ENCODE measurements at places on chromosomes 2 and 18.

DNA sequence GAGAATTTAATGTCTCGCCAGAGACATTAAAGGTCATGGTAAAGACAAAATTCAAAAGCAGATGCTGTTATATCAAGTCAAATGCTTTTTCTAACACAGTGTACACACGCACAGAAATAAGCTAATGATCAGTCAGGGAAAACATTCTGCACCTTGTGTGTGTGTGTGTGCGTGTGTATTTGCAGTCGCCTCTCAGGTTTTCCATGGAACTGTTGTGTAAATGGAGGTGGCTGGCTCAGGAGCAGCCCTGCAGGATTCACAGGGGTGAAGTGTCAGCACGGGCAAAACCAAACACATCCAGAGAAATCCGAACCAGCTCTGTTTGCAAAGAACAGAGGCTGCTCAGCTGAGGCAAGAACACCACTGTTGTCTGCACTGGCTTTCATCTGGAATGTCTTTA is 76.2 kb upstream of the YWHAQ start:
- no peak for DNase-seq

DNA sequence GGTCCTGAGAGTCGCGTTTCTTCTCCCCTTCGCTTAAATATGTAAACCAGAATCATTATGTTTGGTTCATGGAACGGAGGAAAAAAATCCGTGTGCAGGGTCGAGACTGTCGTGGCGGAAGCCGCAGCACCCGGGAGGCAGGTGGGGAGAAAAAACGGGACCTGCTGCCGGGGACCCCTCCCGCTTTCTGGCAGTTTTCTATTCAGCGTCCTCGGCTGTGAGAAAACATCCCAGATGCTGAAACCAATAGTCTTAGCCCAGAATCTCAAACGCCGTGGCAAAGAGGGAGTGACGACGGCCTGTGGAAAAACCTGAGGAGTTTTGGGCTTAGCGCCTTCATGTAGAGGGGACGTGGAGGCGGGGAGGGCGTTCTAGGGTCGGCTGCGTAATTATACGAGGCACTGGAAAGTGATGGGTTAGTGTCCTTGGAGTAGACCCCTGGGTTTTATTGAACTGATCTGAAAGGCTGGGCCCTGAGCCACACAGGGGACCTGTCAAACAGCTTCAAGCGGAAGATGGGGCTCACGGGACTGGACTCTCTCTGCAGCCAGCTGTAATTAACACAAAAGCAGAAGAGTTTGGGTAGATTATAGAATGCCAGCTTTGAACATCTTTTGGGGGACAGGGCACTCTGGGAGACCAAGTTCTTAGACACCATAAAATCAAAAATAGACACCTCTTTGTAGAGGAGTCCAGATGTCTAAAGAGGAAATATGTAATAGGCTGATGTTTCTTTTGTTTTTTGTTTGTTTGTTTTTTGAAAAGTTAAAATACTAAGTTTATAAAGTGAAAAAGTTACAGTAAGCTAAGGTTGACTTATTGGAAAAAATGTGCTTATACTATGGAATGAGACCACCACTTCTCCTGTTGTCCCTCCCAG is 834 bp upstream of the BUB1 start:
- DNase-seq: peak; percentile 18

DNA sequence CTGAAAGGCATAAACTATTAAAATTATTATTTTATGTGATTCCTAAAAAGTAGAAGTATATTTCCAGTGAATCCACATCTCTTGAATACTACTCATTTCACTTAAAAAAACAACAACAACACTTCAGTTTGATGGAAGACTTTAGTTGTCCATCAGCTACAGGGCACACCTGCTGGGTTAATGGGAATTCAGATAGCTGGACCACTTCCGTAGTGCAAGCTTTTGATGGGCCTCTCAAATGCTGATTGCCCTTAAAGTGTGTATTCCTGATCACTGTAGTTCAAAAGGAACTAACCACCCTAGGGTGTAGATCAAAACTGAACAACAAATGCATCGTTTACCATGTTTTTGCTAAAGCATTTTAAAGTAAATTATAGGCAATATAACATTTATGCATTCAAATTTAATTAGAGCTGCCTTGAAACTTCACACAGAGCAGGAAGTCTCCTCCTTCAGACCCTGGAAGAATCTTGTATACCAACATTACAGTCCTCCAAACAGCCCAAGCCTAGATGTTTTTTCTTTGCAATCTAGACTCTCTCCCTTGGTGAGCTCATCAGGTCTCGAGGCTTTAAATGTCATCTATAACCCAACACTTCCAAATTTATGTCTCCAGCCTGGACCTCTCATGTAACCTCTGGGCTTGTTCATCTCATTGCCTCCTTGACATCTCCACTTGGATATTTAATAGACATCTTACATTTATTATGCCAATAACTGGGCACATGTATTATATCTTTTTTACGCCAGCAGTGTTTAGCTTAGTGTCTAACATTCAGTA is 510.1 kb upstream of the SLC39A10 start:
- DNase-seq: no peak

DNA sequence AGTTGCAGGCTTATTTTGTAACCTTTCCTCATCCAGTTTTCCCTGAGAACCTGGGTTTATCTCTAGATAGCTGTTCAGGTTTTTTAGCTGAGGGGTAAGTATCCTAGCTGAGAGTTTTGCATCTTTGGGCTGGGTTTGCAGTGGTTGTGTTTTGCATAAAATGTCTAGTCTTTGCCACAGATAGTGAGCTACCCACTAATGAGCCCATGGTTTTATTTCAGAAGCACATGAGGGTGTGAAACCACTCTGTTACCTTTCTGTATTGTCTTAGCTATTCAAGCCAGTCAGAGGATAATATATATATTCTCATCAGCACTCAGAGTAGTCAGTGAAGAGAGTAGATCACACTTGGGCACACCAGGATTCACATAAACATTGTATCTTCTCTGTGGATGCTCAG is 24.6 kb upstream of the TXNDC2 start:
- no peak for DNase-seq

- DNase-seq: no peak
Observed at GRCh38 chr18:62876111-62876510, 160.8 kb downstream of the PHLPP1 start.

DNA sequence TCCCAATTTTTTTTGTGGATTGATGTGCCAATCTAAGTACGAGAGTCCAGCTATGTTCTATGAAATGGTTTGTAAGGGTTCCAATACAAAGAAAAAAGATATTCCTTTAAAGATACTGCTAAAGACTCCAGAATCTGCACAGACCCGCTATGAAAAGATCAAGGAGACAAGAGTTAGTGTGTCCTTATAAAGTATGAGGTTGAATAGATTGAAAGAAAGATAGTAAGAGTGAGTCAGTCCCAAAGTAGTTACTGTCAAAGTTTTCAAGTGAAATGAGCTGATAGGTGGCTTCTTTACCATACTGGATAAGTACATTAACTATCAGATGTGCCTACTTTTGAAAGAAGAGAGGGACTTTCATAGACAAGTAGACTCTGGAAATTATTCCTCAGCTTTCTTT is 17.9 kb upstream of the EHBP1 start:
- DNase-seq: no peak

DNA sequence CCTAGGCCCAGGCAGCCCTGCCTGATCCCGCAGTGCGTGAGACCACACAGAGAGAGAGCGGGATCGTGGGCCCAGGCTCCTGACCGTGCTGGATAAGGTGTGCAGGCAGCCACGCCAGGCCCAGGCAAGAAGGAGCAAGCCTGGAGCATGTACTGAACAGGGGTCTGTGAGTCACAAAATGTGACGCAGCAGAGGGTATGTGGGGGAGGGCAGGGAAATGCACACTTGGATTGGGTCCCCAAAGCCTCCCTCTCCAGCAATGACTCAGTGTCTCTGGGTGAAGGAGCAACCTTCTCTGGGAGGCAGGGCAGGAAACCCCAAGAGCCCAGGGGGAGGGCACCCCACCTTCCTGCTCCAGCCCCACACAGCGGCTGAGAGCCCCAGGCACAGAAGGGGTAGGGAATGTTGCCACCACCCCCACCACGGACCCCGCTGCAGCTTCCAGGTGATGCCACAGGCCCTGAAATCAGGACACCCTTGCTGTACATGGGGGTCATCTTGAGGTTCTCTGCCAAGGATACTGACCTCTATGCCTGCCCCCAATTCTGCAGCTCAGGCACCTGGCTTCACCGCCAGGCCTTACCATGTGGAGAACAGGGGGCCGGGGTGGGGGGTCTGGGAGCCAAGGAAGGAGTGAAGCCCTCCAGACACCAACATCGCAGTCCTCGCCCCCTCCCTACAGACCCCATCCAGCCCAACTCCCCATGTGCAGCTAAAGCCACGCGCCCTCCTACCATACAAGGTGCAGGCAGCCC is 1.3 kb upstream of the GPC1 start:
- DNase-seq: no peak

GRCh38 chr2:25091265-25091664 is 49.4 kb downstream of the EFR3B start:
- no peak for DNase-seq

GRCh38 chr2:96801005-96801785 is 14.9 kb upstream of the CNNM3 start:
- peak; percentile 74 for DNase-seq

GRCh38 chr2:127810156-127810618 is 784 bp downstream of the WDR33 start:
- DNase-seq: no peak

GRCh38 chr18:35634323-35634722 is 52.8 kb downstream of the GALNT1 start:
- no peak for DNase-seq

GRCh38 chr18:14971461-14972185 is 223.7 kb downstream of the ANKRD30B start:
- DNase-seq: no peak

DNA sequence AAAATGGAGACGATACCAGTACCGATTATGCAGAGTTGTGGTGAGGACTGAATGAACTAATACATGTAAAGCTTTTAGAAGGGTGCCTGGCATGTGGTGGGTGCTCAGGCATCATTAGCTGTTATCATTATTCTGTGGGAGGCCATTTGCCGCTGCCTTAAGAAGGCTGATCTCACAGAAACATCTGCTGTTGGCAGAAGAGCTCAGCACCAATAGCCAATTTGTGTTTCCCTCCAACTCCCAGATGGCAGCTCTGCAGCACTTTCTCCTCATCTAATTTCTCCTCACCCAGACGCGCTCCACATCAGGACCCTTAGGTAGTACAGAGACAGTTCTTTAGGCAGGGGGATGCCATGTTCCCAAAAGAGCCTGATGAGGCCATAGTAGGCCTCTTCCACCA is 15.8 kb upstream of the CYP1B1 start:
- DNase-seq: no peak

GRCh38 chr18:31983020-31983419 is 35.6 kb upstream of the RNF125 start:
- no peak for DNase-seq

GRCh38 chr2:109396202-109397180 is 217.3 kb downstream of the SEPTIN10 start:
- DNase-seq: no peak

GRCh38 chr18:76394780-76395476 is 100.1 kb downstream of the ZNF516 start:
- no peak for DNase-seq

GRCh38 chr18:21444465-21445212 is 155.9 kb downstream of the ESCO1 start:
- no peak for DNase-seq

DNA sequence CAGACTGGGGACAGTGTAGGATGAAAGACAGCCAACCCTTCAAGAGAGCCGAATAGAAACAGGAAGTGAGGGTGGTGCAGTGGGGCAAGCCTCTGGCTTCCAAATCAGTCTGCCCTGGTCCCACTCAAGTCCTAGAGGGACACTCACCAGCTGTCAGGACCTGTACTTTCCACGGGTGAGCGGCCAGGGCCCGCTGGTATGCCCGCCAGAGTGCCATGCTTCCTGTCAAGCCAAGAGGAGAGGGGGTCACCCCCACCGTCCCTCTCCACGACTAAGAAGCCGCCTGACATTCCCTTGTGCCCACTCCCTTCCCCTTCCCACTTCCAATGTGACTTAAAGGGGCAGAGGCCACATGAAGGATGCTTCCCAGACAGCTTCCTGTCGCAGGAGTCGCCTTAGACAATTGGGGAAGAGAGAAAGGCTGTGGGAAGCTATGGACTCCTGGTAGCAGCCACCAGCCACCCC is 564 bp downstream of the MPV17 start:
- DNase-seq: no peak

- DNase-seq: no peak
Observed at GRCh38 chr2:132857319-132857718, 187.3 kb upstream of the LYPD1 start.

DNA sequence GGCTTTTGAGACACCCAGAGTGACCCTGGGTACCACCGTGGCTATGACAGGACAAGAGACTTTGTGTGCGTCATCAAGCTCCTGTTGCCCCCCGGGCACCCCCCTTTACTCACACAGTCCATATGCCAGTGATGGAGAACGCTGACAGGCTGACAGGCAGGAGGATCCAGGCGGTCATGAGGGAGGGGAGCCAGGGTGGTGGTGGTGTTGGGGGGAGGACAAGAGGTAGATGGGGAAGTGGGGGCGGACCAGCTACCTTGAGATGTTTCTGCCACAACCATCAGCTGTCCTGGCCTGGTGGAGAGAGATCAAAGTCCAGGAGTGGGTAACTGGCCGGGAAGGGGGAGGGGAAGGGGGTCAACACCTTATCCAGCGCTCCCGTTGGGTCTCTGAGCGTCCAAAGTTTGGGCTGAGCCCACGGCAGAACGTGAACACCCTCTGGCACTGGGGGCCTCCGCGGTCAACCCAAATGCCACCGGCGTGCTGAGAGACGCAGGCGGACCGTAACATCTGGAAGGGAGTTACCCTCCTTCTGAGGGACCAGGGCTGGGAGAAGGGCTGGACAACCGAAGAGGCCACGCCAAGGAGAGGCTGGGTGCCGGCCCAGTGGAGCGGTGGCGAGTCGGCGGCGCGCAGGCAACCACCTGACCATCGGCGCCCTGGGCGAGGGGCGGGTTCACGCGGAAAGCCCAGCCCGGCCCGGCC is 575 bp downstream of the TMEM150A start:
- DNase-seq: no peak

DNA sequence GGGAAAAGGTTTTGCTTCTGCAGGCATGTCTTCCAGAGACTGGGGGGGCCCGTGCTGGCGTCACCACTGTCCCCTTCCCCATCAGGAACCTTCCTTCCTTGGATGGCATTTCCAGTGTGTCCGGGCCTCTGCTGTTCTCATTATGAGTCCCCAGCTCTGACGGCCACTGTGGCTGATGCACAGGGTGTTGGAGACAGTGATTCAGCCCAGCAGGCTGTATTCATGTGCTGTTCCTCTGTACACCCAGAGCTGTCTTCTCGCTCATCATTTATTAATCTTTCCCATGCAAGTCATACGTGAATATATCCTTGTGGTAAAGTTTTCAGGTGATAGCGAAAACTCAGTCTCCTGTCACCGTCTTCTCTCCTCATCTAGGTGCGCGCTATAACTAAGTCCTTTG is 57.7 kb downstream of the ASAP2 start:
- DNase-seq: no peak

GRCh38 chr2:10720306-10720705 is 1.1 kb upstream of the ATP6V1C2 start:
- no peak for DNase-seq

- no peak for DNase-seq
Observed at GRCh38 chr2:74835831-74836674, 2.1 kb downstream of the HK2 start.

GRCh38 chr2:98505971-98506664 is 61.5 kb downstream of the INPP4A start:
- DNase-seq: no peak

- DNase-seq: no peak
Observed at GRCh38 chr2:52395912-52396311, 1364.0 kb upstream of the NRXN1 start.

All from CD4-positive, alpha-beta T cell treated with Interleukin-1 beta for 1 hour (primary cell).